Activated CD4-positive, alpha-beta T cell treated with anti-CD3 and anti-CD28 coated beads, Interleukin-2, amount 10 ng/mL, durations not matched to agents 7 days and 5 days (primary cell): ENCODE measurements at places on chromosomes 12 and 14. TPM values are rescaled to one million over a fixed set of nuclear protein-coding genes. Genes with fewer than 3 reads are reported as not detected.

The TAS2R50 gene
- total RNA-seq: 1.1 TPM

The TAS2R14 gene
- 2.9 TPM for total RNA-seq

The LAG3 gene
- total RNA-seq: 13.1 TPM

The STON2 gene
- 0.72 TPM for total RNA-seq

The AKAP5 gene
- total RNA-seq: 0.89 TPM

The HOXC12 gene
- not detected for total RNA-seq

The SYT1 gene
- total RNA-seq: not detected

The PARPBP gene
- 26.6 TPM for total RNA-seq

The KCNH5 gene
- not detected for total RNA-seq

The PRH2 gene
- not detected for total RNA-seq

The ANAPC5 gene
- total RNA-seq: 140 TPM

The PTPN21 gene
- not detected for total RNA-seq

The MYH6 gene
- 0.07 TPM for total RNA-seq

The GPD1 gene
- total RNA-seq: 0.25 TPM

The ERBB3 gene
- total RNA-seq: 1.3 TPM

The INSM2 gene
- not detected for total RNA-seq

The KRT3 gene
- not detected for total RNA-seq

The BHLHE41 gene
- not detected for total RNA-seq

The STYK1 gene
- total RNA-seq: 0.35 TPM

The WNT5B gene
- not detected for total RNA-seq

The GCN1 gene
- 90.2 TPM for total RNA-seq
